Fibroblast of skin of back (primary cell): ENCODE measurements at places on chromosomes 3 and 15.
A peak's percentile ranks its signal among the peaks of the same experiment; 100 is the strongest.

GRCh38 chr15:44010089-44010488 lies 183.3 kb downstream of the WDR76 start:
- DNase-seq = peak; percentile 9

DNA sequence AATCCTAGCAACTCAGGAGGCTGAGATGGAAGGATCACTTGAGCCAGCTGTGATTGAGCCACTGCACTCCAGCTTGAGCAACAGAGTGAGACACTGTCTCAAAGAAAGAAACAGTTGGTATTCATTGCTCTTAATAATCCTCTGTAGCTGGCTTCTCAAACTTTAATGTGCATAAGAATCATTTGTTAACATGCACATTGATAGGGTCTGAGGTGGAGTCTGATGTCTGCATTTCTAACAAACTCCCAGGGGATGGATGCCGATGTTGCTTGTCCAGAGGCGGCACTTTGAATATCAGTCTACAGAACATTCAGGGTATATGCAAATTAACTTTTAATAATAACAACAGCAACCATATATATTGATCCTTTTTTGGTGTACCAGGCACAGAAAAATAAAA lies 39.9 kb downstream of the NKIRAS1 start:
- no peak for DNase-seq

DNA sequence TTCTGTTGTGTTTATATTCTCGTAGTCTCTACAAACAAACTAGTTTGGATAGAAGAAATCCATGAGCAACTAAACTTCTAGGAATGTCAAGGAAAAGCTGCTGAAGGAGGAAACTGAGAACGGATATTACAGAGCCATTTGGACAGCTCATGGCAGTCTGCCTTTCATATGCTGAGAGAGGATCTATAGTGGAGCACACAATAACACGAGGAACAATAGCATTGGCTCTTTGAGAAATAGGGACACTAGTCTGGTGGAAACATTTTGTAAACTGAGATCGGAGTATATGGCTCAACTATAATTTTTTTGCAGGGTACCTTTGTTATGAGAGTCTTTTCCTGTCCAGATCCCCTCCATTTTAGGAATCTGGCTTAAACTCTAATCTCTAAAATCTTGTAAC lies 200.5 kb downstream of the CLSTN2 start:
- no peak for DNase-seq

- DNase-seq = peak; percentile 79
These were observed 212.6 kb upstream of the PLSCR5 start for GRCh38 chr3:146817704-146818103.

DNA sequence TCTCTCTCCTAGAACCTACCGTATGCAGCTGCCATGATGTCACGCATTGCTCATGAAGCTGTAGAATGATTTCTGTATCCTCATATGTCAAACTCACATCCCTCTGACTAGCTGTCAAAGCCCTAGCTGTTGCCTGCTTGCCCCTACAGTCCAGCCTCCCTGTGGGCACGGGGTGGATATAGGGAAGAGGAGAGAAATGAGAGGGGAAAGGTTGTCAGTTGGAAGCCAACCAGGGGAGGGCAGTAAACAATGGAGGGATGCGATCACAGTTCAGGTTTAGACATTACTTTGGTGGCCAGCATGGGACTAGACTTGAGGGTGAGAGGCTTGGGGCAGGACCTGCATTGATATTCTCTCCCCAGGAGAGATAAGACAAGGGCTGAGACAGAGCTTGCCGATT lies 1.7 kb upstream of the HDGFL3 start:
- DNase-seq = no peak

DNA sequence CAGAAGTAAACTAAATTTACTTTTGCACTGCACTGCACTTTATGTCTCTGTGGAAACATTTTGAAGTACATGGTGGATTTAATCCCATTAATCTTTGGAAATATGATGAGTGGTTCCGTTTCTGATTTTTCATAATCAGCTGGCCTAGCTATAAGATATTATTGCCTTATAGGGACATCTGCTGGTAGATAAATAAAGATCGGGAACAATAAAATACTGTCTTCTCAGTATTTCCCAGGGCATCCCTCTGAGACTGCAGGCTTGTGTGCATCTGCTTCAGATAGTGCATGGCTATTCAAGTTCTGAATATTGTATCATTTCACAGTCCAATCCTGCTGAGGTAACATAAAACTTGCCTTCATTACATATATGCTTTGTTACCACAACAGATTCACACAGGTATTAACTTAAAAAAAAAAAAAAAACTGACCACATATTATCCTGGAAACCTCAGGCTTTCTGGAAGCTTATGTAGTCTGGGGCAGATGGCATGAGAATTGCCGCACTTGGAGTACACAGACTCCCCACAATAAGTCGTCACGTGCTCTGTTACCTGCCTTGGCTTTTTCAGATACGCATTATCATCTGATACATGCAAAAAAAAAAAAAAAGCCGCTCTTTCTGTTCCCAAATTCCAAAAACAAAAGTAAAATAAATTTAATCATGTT lies 330.8 kb upstream of the AGTR1 start:
- peak; percentile 51 for DNase-seq

GRCh38 chr15:60343221-60343970 lies 54.4 kb downstream of the ANXA2 start:
- peak; percentile 43 for DNase-seq

GRCh38 chr3:107456501-107456900 lies 66.3 kb upstream of the BBX start:
- DNase-seq = no peak

GRCh38 chr3:130699765-130700164 lies 46.9 kb downstream of the PIK3R4 start:
- DNase-seq = peak; percentile 19

- peak; percentile 29 for DNase-seq
These were observed 282.5 kb upstream of the TTC14 start for GRCh38 chr3:180319461-180319860.

DNA sequence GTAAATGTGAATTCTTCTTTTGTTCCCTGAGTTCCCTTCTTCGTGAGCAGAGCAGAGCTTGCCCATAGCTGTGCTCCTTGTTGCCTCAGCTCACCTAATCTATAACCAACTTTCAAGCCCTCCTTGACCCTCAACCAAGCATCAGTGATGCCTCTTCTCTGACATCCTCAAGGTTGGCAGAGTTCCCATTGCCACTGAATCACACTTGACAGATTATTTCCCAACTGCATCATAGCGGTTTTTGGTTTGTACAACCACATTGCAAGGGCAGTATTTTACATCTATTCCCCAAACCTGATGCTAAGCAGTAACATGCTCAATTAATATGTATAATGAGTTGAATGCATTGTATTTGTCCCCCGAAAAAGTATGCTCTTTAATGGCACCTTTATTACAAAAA lies 133.0 kb upstream of the SNTN start:
- DNase-seq = peak; percentile 31

- peak; percentile 17 for DNase-seq
These were observed 455.6 kb upstream of the RARB start for GRCh38 chr3:24972491-24972890.
